ENCODE measurements at places on chromosomes 4 and X.

DNA sequence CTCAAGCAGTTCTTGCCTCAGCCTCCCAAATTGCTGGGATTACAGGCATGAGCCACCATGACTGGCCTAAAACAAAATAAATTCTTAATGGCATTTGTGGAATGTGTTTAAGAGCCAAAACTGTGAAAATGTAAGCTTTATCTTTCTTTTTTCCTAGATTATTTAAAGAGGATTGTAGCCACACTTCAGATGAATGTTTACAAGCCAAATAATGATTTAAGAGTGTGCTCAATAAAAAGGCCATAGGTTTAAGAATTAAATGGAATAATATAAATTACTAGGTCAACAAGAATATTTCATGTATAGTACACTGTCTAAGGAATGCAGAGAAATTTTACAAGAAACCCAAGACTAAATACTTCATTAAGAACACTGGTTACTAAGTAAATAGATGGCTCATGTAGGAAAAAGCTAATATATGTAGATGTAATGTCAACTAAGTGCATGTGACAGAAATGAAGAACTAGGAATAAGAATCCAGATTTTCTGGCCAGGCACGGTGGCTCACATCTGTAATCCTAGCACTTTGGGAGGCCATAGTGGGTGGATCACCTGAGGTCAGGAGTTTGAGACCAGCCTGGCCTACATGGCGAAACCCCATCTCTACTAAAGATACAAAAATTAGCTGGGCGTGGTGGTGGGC, 21.3 kb upstream of the UGDH start:
- no peak for DNase-seq

DNA sequence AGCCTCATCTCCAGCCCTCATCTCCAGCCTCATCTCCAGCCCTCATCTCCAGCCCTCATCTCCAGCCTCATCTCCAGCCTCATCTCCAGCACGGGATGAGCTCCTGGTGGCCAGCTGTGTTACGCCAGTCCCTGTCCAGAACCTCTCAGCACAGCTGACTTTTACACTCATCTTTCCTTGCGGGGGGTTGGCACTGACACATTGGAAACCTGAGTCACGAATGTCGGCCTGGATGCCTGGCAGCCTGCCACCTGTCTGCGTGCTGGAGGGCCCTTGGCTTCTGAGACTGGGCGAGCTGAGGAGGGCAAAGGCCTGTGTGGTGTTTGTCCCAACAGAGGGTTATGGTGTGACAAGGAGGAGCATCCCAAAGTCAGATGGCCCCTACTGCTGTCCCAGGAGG, 66.1 kb upstream of the HGFAC start:
- no peak for DNase-seq

- no peak for DNase-seq
These were observed 46.4 kb downstream of the AKAP4 start for GRCh38 chrX:50154429-50154828.

GRCh38 chr4:60605646-60606354, 594.3 kb upstream of the ADGRL3 start:
- DNase-seq = no peak

GRCh38 chrX:42803320-42803719, 25.4 kb upstream of the PPP1R2C start:
- DNase-seq = no peak

- DNase-seq = no peak
These were observed 134.7 kb downstream of the PALLD start for GRCh38 chr4:168631241-168632162.

DNA sequence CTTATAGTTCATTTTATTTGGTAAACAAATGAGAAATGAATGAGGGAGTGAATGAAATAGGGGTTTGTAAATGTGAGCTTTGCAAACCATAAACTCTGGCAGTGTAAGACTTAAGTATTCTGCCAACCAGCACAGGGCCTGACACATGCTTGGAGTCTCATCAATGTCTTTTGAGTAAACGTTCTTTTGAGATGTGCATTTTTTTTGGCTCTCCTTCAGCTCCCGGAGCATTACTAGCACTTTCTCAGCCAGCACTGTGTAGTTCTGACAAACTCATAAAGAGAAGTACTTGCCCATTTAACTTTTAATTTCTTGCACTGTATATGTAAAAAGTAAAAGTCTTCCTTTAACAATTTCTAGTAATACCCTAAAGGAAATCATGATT, 245.3 kb downstream of the HS3ST1 start:
- no peak for DNase-seq

DNA sequence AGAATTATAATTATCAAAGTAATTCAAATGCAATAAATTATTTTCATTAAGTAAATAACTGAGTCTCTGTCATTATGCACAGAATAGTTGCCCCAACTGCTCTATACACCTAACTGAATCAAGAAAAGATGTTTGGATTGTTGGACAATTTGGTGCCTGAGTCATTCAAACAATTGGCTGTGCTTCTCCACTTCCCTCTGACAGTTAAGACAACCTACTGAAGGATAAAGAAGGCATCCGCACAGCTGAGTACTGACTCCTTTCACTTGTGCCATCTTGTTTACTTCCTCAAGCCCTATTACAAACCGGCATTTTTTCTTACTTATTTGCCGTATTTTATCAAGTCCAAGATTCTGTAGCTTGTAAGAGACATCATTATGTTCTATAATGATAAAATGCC, 110.6 kb upstream of the C1QTNF7 start:
- no peak for DNase-seq

DNA sequence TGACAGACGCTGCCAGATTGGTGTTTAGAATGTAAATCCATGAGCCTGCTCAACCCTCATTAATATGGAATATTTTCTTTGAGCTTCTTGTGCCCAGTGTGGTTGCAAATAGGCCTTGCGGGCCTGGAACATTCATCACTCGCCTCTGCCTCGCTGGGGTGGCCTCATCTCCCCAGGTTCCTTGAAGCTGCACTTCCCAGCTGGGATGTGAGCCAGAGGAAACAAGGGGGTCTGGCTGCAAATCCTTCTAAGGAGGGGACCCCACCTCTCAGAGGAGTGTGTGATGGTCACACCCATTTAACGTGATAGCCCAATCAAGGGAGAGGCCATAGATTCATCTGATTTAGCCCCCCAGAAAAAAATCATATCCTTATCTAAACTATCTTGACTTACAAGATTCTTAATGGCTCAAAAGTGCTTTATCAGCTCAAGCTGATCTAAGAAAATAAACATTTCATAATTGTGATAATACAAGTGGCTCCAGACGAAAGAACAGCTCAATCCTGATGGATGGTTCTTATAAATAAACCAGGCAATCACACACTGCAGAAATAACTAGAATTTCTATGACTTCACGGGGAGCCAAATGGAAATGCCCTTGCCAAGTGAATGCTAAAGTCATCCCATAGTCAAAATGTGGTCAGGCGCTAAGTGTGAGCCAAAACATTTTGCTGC, 189.9 kb downstream of the PTTG2 start:
- no peak for DNase-seq

GRCh38 chr4:124135409-124135813, 577.1 kb downstream of the ANKRD50 start:
- no peak for DNase-seq

GRCh38 chrX:150018931-150019361, 80.7 kb upstream of the EOLA2 start:
- DNase-seq = no peak

- DNase-seq = no peak
These were observed 62.0 kb downstream of the ALPK1 start for GRCh38 chr4:112358952-112359749.

DNA sequence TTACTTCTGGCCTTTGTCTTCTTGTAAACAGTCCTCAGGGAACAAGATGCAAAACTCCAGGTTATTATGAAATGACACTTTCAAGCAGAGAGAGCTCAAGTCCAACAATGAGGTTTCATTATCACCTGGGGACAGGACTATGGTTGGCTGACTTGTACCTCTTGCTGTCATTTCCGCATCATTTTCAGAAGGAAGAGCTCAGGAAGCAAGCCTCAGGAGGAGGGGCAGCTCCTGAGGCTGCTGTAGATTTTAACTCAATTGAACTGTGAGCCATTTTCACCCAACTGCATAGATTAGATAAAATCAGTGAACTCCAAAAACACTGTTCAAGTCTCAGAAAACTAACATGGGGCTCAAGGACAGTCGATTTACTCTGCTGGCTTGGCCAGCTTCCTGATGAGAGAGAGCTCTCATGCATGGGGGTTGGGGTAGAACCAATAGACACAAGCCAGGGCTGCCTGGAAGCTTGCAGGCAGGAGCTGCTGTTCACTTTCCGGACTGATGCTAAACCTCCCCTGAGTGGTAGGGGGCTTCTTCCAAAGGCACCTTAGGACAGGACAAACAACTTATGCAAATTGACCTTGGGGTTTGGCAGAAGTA, 23.6 kb downstream of the TMEM255A start:
- no peak for DNase-seq

DNA sequence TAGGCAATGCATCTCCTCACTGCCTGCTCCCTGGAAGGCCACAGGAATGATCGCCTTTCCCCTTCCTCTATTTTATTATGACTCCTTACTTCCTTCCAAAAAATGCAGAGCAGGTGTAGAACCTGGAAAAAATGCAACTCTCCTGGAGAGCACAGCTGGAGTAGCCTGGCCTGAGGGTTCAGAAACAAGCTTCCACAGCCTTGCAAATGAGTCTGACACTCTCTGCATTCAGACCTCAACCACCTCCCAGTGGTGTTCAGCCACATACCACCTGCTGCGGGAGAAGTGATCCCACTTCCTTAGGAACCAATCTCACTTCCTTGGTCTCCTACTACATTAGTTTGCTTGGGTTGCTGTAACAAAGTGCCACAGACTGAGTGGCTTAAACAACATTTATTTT, 368.1 kb upstream of the NOCT start:
- no peak for DNase-seq

DNA sequence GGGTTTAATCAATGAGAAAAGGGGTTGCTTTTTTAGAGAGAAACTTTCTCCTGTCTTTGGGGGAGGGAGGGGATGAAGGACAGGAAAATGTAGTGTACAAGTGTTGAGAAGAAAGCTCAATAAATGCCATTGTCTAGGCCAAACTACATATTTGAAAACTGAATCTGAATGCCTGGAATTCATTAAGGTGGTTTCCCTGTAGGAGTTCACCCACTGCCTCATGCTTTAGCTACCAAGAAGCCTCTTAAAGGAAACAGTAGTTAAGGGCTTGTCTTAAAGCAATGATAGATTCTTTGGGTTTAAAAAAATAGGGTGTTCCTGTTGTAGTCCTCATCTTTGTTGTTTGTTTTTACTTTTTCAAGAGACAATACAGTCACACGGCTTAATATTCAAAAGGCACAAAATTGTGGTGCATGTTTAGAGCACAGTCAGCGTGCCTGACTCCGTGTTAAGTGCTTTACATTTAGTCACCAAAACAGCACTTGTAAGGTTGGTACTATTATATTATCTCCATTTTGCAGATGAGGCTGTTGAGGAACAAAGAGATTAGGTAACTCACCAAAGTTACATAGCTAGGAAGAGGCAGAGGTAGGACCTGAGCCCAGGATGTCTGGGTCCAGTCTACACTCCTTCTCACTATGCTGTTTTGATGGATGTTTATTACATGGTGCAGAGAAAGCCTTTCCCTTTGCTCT, 46.0 kb downstream of the FNIP2 start:
- no peak for DNase-seq

GRCh38 chr4:127995776-127996175, 30.6 kb downstream of the ABHD18 start:
- DNase-seq = no peak

DNA sequence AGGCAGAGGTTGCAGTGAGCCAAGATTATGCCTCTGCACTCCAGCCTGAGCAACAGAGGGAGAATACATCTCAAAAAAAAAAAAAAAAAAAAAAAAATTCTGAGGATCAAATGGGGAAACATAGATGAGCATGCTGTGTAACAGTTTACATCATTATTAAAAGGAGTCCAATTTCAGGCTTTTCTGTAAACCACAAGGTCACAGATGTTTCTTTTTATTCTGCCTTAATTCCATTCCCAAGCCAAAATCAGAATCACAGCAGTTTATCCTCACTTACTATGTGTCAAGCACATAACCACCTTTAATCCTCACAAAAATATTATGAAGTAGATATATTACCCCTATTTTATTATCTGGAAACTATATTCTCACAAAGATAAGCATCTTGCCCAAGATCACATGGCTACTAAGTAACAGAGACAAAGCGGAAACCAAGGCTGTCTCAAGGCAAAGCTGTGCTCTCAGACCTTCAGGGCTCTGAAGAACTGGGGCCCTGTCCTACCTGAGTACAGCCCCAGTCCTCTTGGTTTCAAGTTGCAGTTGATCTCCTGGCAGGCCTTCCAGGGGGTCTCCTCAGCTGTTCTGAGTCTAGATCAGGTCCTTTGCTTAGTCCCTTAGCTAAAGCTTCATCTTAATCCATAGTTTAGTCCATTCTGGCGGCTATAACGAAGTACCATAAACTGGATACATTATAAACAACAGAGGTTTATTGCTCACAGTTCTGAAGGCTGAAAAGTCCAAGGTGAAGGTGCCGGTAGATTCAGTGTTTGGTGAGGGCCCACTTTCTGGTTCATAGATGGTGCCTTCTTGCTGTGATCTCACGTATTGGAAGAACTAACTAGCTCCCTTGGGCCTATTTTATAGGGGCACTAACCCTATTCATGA, 141.3 kb downstream of the PALLD start:
- DNase-seq = no peak

DNA sequence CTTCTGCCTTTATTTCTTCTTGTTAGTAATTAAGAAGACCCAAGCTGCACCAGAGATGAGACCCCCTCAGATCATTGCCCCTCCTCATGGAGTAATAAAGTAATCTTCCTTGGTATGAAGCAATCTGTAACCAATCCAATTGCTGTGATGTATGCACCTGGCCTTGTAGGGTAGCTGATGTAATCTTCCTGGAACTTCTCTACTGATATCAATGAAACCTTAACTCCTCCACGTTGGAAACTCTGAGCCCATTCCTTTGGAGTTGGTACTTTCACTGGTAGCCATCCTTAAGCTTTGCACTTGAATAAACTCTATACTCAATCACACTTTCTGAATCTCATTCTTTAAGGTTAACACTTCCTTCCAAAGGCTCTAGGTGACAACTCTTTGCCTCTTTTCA, 31.6 kb upstream of the NSG1 start:
- DNase-seq = no peak

- no peak for DNase-seq
These were observed 69.9 kb upstream of the ELOVL6 start for GRCh38 chr4:110268352-110268751.

- DNase-seq = no peak
These were observed 666.8 kb upstream of the NDST4 start for GRCh38 chr4:115780268-115780667.

GRCh38 chr4:78971326-78971725, 32.1 kb upstream of the PAQR3 start:
- DNase-seq = no peak

DNA sequence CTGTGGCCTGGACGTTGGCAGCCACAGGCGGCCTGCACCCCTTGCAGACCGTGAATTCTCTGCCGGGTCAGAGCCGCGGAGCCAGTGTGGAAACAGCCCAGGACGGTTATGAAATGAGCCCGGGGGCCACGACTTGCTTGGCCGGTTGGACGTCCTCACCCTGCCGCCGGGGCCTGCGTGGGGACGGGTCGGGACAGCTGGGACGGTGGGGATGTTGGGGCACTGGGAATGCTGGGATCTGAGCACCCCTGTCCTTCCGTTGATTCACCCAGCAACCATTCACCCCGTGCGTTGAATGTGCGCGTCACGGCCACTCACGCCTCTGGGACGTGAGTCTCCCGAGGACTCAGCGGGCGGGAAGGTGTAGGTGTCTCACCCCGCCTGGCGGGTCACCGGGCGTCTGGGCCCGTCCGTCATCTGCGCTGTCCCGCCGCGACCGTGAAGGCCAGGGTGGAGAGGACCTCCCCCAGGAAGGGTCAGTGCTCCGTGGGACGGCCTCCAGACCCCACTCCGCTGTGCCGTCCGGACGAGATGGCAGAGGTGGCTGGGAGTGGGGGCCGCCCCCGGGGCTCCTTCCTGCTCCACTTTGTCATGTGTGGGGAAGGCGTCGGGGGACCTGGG, 4.5 kb upstream of the PLCXD1 start:
- no peak for DNase-seq

Measured in amygdala (tissue), 56 donors.